ENCODE measurements at places on chromosomes 3 and 15.

- H3K27ac ChIP-seq, result peak within 1 kb of the TSS; percentile 53
- no peaks in the 10 kb centered on the region for H3K36me3 ChIP-seq
- H3K4me1 ChIP-seq, result peaks cover 16% of the 10 kb centered on the region
- H3K27me3 ChIP-seq, result peaks cover 2% of the 10 kb centered on the region
Measured at GRCh38 chr15:45522328-45523165, at the start of gene SLC30A4. Gene SLC30A4 (minus strand): TSS chr15:45522755. CDS start chr15:45522354, 401 bp downstream.

DNA sequence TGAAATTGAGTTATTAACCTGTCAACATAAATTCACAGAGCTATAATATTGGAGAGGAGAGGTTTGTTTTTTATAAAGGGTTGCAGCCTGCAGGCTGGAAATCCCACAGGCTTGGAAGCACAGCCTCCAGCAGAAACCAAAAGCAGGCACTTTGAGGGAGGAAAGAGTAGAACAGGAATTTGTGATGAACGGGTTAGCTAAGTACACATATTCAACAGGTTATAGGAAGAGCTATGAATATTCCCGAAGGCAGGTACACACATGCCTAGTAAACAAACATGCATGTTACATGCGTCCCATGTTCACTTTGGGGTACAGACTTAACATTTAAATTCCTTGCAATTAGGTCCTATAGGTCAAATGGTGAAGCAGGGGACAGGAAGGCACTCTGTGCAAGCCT lies 25.9 kb upstream of the LIPC start:
- no peak overlapping the region for H3K4me3 ChIP-seq
- H3K4me1 ChIP-seq, result no peaks in the 10 kb centered on the region
- peaks cover 3% of the 10 kb centered on the region for H3K27me3 ChIP-seq
- no peaks in the 10 kb centered on the region for H3K36me3 ChIP-seq

DNA sequence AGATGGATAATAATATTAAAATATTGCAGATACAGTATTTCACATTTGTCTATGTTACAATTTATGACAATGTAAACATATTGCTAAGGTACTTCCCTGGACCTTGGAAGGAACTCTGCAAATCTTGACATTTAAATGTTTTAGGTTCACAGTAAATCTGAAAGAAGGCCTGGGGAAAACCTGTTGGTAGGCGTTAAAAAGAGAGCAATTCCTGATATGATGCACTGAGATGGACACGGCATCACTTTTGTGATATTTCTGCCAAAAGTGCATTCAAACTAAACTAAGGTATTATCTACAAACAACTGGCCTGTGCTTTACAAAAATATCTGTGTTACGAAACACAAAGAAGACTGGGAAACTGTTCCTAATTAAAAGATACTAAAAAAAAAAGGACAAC lies 6.1 kb upstream of the TP63 start:
- H3K27ac ChIP-seq, result no peak overlapping the region
- no peak for DNase-seq
- H3K4me1 ChIP-seq, result no peaks in the 10 kb centered on the region
- H3K4me3 ChIP-seq, result no peak overlapping the region
- H3K27me3 ChIP-seq, result no peaks in the 10 kb centered on the region

DNA sequence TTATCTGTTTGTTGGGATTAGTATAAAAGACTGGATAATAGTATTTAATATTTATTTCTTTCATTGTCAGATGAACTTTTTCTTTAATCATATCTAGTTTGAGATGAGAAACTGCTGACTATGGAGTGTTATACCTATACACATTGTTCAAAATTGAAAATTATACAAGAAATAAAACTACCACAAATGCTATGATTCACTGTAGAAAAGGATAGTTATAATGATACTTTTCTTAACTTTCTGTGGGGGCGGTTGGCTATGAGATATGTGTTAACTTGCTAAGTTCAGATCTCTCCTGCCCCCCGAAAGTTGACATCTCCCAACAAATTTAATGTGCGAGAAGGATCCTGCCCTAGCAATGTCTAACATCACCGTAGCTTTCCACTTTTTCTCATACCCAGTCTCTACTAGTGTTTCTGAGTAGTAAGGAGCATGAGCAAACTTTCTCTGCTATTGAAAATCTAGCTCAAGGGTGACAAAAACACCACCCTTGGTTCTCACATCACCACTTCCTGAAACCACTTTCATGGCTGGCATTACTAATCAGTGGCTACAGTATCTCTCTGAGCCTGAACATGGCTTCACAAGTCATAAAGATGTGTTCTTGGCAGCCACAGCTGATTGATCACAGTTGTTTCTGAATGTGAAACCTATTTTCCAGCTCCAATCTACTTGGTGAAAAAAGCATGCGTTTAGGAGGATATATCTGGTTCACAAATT lies 15.8 kb upstream of the SAMMSON start:
- no peak for DNase-seq
- no peaks in the 10 kb centered on the region for H3K27me3 ChIP-seq
- no peaks in the 10 kb centered on the region for H3K4me1 ChIP-seq

DNA sequence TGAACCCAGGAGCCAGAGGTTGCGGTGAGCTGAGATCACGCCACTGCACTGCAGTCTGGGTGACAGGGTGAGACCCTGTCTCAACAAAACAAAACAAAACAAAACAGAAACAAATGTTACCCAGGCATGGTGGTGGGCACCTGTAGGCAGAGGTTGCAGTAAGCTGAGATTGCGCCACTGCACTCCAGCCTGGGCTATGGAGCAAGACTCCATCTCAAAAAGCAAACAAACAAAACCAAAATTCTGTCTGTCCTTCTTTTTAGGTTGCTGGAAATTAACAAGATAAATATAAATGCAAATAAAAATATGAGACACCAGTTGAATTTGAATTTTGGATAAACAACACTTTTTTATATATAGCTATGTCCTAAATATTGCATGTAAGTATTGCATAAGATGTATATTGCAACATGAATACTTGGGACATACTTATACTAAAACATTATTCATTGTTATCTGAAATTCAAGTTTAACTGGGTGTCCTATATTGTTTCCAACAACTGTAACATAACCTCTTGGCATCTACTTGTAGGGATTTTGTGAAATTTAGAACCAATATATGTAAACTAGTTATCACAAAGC lies 4.7 kb upstream of the CEP97 start:
- H3K36me3 ChIP-seq, result no peaks in the 10 kb centered on the region
- no peak overlapping the region for H3K4me3 ChIP-seq
- no peak for DNase-seq
- H3K4me1 ChIP-seq, result peaks cover 27% of the 10 kb centered on the region
- no peak overlapping the region for H3K27ac ChIP-seq
